ENCODE measurements at places on chromosomes 1 and 21. TPM values are rescaled to one million over a fixed set of nuclear protein-coding genes. Genes with fewer than 3 reads are reported as not detected.

The TMEM269 gene
- total RNA-seq: 0.48 TPM

The GJA4 gene
- not detected for total RNA-seq

The CRYBG2 gene
- total RNA-seq: 7.9 TPM

The SPRR3 gene
- total RNA-seq: not detected

The HLX gene
- 0.28 TPM for total RNA-seq

The UMODL1 gene
- total RNA-seq: 0.26 TPM

The TMEM240 gene
- total RNA-seq: 1.9 TPM

The FCGR3B gene
- not detected for total RNA-seq

The MAEL gene
- not detected for total RNA-seq

The SPRR5 gene
- not detected for total RNA-seq

The A3GALT2 gene
- total RNA-seq: not detected

The EFHD2 gene
- total RNA-seq: 49.4 TPM

The CHI3L2 gene
- total RNA-seq: 30.5 TPM

The CGN gene
- total RNA-seq: 0.33 TPM

The RCSD1 gene
- total RNA-seq: 133 TPM

The FTCD gene
- 0.65 TPM for total RNA-seq

- DNase-seq: no peak
Measured at GRCh38 chr1:13921190-13921589, 221.2 kb downstream of the PRDM2 start.

- no peak for DNase-seq
Measured at GRCh38 chr1:11833497-11833896, 14.1 kb downstream of the NPPA start.

GRCh38 chr21:39805983-39806382 lies 61.0 kb downstream of the IGSF5 start:
- DNase-seq: no peak

- no peak for DNase-seq
Measured at GRCh38 chr1:47309427-47309826, 4.5 kb downstream of the STIL start.

DNA sequence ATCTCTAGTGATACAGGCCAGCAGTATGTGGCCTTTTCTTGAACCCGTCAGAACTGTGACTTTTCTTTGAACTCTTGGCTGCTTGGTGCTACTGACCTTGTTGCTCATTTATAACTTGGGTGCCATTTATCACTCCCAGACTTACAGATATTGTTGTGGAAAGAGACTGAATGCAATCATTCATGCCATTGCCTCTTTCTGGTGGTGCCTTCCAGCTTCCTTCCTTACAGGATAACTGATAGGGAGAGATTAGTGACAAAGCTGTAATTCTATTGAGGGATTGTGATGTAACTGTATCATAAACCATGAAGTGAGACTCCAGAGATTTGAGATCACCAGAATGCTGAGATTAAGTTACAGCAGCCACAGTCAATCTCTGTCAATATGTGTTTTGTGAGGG lies 256.5 kb downstream of the USP25 start:
- DNase-seq: no peak

- DNase-seq: no peak
Measured at GRCh38 chr1:221775206-221775605, 33.3 kb upstream of the DUSP10 start.

GRCh38 chr1:174963529-174964125 lies 36.1 kb upstream of the CACYBP start:
- no peak for DNase-seq

DNA sequence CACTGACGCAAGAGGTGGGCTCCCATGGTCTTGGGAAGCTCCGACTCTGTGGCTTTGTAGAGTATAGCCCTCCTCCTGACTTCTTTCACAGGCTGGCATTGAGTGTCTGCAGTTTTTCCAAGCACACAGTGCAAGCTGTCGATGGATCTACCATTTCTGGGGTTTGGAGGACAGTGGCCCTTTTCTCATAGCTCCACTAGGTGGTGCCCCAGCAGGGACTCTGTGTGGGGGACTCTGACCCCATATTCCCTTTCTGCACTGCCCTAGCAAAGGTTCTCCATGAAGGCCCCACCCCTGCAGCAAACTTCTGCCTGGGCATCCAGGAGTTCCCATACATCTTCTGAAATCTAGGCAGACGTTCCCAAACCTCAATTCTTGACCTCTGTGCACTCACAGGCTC lies 236.2 kb downstream of the COL11A1 start:
- no peak for DNase-seq

DNA sequence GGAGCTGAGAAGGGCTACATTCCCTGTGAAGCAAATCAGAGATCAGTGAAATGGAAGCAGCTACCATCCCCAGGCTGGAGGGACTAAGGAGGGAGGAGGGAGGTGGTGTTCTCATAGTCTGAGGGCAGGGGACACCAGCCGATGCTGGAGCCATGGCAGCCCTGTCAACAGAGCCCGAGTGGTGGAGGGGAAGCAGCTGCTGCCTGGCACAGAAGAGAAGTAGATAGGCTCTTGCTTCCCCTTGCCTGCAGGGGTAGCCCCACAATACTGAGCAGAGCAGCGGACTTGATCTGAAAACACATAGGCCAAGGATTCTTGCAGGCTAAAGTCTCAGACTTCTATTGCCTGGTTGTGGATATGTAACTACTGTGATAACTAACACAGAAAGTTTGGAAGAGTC lies 255.1 kb downstream of the FGGY start:
- no peak for DNase-seq

- no peak for DNase-seq
Measured at GRCh38 chr1:33872683-33873082, 8.8 kb downstream of the HMGB4 start.

- DNase-seq: no peak
Measured at GRCh38 chr1:150154143-150154542, 4.4 kb downstream of the PLEKHO1 start.

DNA sequence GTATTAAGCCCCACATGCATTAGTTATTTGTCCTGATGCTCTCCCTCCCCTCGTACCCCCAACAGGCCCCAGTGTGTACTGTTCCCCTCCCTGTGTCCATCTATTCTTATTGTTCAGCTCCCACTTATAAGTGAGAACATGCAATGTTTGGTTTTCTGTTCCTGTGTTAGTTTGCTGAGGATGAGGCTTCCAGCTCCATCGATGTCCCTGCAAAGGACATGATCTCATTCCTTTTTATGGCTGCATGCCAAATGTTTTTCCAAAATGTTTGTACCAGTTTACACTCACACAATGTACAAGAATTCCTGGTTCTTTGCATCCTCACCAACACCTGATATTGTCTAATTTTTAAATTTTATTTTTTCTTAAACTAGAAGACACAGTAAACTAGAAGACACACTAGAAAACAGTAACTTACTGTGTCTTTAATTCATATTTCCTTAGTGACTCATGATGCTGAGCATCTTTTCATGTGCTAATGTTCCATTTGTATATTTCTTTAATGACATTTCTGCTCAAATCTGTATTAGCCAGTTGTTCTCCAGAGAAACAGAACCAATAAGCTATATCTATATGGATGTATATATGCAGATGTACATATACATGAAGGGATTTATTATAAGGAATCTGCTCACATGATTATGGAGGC lies 19.4 kb upstream of the USP1 start:
- no peak for DNase-seq

GRCh38 chr1:214658175-214658574 lies 55.2 kb downstream of the CENPF start:
- DNase-seq: no peak

GRCh38 chr1:240526312-240526711 lies 85.6 kb downstream of the GREM2 start:
- no peak for DNase-seq

DNA sequence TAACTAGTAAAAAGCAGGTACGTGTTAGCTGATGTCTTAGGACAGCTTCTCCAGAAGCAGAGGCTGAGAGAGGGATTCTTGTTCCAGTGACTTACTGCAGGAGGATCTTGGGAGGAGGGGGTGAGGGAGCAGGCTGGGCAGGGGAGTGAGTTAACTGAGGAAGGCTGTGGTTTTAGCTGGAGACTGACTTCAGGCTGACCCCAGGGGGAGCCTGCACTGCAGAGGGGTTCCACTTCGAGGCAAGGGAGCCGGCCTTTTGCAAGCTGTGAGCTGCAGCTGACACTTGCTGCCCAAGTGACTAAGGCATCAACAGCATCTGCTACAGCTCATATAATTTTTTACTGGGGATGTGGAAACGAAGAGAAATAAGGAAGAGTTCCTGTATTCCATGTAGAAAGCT lies 50.4 kb upstream of the SOD1 start:
- no peak for DNase-seq

GRCh38 chr1:61447968-61448430 lies 276.9 kb downstream of the TM2D1 start:
- no peak for DNase-seq

GRCh38 chr1:115706587-115707425 lies 61.7 kb downstream of the CASQ2 start:
- DNase-seq: no peak

DNA sequence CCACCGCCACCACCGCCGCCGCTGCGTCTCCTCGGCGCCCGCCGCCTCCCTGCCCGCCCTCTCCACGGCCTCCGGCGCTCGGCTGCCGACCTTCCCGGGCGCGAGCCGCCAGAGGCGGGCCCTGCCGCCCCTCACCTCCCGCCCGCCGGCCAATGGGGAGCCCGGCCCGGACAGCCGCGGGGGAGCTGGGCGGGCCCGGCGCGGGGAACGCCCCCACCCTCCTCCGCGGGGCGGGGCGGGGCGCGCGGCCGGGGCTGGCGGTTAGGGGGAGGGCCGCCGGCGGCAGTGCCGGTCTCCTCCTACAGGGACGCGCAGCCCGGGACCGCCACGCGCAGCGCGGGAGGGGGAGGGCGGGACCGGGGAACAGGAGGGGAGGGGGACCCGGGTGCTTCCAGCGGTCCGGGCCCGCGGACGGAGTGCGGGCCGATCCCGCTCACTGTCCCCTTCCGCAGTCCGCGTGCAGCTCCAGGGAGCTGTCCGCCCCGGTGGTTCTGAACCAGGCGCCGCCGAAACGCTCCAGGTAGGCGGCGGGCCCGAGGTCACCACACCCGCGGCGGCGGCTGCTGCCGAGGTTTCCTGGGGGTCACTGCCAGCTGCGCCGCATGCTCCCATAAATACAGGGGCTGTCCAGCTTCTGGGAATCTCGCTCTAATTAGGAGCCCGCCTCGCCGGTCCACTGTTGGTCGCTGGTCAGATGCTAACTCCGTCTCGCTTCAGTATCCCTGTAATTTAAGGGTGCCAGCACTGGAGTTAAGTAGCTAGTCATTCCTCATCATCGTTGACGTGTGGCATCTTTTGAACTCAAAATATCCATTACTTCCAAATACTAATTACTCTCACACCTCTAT lies at the start of gene PGBD5:
Gene PGBD5, minus strand, starts transcription at position 87 of the 848 bp plus-strand sequence. CDS start 404 bp downstream, outside the sequence.
- DNase-seq: peak; percentile 83

- no peak for DNase-seq
Measured at GRCh38 chr1:41158147-41158875, 83.8 kb downstream of the SCMH1 start.

GRCh38 chr1:242522304-242522945 lies 2.1 kb downstream of the PLD5 start:
- no peak for DNase-seq

GRCh38 chr1:7642781-7643529 lies 128.1 kb upstream of the VAMP3 start:
- no peak for DNase-seq

DNA sequence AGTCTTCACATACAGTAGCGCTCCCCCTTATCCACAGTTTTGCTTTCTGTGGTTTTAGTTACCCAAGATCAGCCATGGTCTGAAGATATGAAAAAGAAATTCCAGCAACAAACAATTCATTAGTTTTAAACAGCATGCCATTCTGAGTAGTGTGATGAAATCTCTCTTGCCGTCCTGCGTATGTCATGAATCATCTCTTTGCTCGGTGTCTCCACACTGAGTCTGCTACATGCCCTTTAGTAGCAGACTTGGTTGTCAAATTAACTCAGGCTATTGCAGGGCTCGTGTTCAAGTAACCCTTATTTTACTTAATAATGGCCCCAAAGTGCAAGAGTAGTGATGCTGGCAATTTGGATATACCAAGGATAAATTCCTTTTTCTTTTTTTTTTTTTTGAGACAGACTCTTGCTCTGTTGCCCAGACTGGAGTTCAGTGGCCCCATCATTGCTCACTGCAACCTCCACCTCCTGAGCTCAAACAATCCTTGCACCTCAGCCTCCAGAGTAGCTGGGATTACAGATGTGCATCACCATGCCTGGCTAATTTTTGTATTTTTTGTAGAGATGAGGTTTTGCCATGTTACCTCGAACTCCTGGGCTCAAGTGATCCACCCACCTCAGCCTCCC lies 22.6 kb downstream of the PHACTR4 start:
- DNase-seq: no peak

DNA sequence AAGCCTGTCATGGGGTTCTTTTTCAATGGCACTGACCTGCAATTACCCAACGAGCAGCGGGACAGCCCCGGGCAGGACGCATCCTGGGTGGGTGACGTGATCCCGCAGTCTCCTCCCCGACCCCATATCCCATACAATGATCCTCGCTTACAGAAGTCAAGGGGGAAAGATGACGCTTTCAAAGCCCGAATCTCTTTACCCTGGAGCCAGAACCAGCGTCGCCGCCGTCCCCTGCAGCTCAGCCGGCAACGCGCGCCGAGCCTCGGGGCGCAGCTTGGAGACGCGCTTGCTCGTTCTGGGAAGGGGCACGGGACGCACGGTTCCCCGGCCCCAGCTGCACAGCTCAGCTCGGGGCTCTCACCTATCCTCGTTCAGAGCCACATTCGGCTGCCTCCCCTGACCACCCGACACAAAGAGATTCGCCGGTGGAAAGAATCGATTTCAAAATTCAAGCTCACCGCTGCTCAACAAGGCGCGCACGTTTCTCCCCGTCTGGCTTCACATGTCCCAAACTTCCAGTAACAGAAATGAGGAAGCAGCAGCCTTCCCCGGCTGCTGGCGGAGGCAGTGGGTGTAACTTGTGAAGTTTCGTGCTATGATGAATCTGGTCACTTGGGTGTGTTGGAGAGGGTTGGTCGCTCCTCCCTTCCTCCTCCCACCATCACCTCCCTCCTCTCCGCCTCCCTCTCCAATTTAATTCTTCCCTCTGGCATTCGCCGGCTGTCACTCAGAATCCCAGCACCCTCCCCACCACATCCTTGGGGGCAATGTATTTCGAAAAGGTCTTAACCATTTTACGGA lies at the start of gene TIAM1:
Gene TIAM1, minus strand, starts transcription at position 582 of the 801 bp plus-strand sequence. CDS start 77,289 bp downstream, outside the sequence.
- DNase-seq: peak; percentile 40

GRCh38 chr1:150194381-150195031 lies 41.4 kb downstream of the ANP32E start:
- no peak for DNase-seq

- no peak for DNase-seq
Measured at GRCh38 chr21:37391666-37392065, 25.1 kb downstream of the DYRK1A start.

DNA sequence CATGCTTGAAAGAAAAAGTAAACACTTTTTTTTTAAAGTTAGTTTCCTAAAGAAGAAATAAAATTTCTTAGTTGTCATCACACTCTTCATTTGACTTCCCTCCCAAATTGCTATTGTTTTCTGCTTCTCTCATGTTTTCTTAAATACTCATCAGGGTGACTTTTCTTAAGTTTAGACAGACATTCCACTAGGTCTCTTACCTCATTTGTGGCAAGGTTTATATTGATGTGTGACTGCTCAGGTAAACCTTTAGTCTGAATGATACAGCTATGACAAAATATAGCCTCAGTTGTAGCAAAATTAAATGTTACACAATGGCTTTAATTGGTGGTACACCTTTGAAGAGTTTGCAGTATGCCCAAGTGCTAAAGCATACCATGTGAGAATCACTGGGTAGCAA lies 78.6 kb downstream of the ATF6 start:
- DNase-seq: no peak
